ENCODE measurements at places on chromosomes 3 and 15.

DNA sequence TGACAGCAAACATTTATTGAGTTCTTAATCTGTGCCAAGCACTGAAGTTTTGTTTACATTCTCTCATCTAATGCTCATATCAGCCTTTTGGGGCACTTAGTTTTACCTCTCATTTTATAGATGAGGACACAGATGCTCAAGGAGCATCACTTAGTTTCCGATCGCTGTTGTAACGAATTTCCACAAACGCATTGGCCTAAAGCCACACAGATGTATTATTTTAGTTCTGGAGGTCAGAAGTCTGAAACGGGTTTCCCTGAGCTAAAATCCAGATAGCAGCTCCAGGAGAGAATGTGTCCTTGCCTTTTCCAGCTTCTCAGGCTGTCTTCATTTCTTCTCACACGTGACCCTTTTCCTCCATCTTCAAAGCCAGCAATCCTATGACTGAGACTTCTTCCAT, 11.1 kb downstream of the SEMA6D start:
- DNase-seq, result no peak

- no peak for DNase-seq
Observed at GRCh38 chr3:73451301-73451944, 173.3 kb downstream of the PDZRN3 start.

GRCh38 chr3:37864904-37865303, 3.2 kb downstream of the CTDSPL start:
- DNase-seq, result no peak

GRCh38 chr3:30667280-30667651, 60.9 kb downstream of the TGFBR2 start:
- no peak for DNase-seq

DNA sequence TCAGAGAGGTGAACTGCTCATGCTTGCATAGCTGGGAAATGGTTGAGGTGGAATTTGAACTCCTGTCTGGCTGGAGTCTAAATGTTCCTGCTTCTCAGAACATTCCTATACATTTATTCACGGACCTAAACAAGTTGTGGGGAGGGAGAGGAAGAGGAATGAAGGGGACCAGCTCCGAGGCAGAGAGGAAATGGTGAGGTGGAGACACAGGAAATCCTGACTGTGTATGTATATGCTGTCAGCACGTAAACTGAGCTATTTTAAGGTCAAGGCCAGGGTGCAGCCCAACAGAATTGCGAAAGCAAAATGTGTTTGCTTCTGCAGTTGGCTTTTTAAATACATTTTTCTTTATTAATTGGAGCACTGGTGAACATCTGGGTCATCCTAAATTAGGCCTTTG, 74.1 kb upstream of the POMGNT2 start:
- DNase-seq, result no peak

GRCh38 chr15:82566690-82567089, 26.4 kb upstream of the RPS17 start:
- DNase-seq, result no peak

DNA sequence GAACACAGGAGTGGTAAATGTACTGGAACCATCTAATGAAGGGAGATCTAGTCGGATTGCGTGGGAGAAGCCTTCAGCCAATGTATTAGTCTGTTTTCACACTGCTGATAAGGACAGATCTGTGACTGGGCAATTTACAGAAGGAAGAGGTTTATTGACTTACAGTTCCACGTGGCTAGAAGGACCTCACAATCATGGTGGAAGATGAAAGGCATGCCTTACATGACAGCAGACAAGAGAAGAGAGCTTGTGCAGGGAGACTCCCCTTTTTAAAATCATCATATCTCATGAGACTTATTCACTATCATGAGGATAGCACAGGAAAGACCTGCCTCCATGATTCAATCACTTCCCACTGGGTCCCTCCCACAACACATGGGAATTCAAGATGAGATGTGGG, 17.0 kb downstream of the HRG start:
- no peak for DNase-seq

DNA sequence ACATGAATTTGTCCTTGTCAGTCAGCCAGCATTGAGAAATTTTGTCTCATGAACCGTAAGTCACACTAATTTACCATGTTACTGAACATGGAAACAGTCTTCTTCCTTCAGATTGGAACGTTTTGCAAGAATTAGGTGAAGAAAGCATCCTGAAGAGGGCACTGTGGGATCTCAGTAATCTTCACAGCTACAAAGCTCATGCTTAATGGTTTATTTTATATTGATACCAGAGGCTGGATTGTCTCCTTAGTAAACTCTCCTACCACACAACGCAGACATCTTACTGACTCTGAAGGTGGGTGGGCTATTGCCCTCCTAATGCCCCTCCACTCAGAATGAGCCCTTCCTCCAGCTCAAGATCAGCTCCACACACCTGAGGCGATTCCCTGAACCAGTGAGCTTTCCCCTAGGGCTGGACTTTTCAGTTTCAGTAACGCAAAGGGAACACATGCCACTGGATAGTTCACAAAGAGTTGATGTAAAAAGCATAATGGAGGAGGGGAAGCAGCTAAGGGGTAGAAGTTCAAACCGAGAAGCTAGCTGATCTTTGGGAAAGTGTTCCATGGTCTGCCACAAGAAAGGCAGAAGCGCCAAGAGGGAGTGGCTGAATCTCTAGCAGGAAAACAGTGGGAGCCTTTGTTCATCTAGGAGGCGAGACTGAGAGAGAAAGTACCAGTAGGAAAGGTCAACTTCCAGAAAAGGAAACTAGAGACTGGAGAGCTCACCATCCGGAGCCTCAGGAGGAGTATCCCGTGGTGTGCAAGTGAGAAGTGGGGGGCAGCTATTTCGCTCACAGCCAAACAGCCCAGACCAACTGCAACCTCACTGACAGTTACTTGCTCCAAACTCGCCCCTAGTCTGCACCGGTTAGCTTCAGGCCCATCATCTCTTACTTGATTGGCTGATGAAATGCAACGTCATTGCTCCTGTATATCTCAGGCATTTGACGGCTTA, at the start of gene SLC9C1:
SLC9C1 (minus strand) TSS at position 849 of the 954 bp plus-strand sequence. CDS start 7,425 bp downstream, outside the sequence.
- no peak for DNase-seq

GRCh38 chr3:59885899-59886400, 836.1 kb upstream of the CFAP20DC start:
- DNase-seq, result no peak

DNA sequence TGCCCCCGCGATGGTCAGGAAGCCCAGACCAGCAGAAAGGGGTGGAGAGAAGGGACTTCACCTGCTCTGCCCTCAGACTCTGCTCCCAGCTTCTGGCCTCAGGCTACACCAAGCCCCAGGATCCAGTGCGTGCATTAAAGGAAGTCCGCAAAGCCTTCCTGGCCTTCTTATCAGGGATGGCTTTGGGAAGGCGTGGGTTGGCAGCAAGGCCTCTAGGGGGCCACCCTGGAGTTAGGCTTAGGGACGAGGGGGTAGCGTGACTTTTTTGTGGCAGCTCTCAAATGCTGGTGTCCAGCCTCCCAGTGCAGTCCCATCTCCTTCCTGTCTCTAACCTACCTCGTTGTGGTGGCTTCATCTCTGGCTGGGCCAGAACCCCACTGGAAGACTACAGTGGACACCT, 18.9 kb upstream of the RPL29 start:
- DNase-seq, result no peak

DNA sequence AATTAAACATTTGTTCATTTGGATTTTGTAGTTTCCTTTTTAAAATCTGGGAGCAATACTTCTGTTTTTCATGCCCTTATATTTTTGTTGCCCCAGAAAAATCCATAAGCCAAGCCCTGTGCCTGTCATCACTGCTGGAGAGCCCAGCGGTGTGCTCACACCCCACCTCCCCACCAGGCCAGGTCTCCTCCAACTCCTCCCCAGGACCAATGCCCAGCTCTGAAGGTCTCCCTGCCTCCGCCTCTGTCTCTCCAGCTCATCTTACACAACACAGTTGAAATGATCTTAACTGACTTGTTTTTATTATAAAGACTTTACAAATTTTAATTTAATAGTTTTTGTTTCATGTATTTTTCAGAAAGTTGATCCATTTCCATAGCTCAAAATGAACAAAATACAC, 66.4 kb downstream of the RHCG start:
- DNase-seq, result no peak

GRCh38 chr3:97257942-97258697, 443.7 kb downstream of the EPHA6 start:
- DNase-seq, result no peak

DNA sequence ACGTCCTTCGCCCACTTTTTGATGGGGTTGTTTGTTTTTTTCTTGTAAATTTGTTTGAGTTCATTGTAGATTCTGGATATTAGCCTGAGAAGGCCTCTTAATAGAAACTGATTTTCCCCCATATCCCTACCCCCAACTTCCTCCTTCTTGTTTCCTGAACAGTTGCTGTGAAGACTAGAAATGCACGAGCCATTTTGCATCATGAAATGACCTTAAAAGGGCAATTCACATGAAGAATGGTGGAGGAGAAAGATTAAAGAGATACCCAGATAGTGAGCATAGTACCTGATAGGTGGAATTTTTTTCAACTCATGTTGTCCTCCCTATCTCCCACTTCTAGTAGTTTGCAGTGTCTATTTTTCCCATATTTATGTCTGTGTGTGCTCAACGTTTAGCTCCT, 55.2 kb upstream of the KCNH8 start:
- no peak for DNase-seq

GRCh38 chr3:146550743-146551510, 6.5 kb upstream of the PLSCR1 start:
- DNase-seq, result no peak

- no peak for DNase-seq
Observed at GRCh38 chr3:134309987-134310700, 59.5 kb upstream of the RYK start.

DNA sequence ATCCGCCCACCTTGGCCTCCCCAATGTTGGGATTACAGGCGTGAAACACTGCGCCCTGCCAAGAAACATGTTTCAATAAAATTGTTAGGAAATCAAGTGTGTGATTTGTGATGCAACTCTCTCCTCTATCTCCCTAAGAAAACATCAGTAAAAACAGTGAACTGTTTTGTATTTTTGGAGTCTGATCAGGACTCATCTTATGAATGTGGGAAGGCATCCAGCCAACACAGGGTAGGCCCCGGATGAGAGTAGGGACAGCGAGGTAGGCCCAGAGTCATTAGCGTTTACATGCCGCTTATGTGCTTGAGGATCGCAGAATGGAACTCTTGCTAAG, 884 bp upstream of the GLYCTK start:
- no peak for DNase-seq

- DNase-seq, result no peak
Observed at GRCh38 chr15:61584410-61584809, 355.3 kb upstream of the RORA start.

DNA sequence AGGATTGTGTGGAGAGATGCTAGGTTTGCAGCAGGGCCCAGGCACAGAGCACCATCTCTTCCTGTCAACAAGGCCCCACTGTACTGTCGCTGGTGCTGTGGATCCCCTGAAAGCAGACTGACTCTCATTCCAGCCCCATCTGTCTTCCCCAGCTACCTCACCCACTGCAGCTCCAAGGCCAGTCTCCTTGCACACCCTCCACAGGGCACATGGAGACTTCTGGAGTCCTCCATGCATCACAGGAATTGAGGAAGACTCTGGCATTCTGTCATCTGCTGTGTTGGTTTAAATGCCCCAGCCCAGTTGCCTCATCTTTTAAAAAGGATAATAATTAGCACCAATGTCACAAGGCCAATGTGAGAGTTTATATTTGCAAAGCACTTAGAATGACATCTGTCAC, 301.2 kb downstream of the RPLP1 start:
- no peak for DNase-seq

GRCh38 chr15:74302821-74303359, 64.6 kb downstream of the CYP11A1 start:
- DNase-seq, result no peak

DNA sequence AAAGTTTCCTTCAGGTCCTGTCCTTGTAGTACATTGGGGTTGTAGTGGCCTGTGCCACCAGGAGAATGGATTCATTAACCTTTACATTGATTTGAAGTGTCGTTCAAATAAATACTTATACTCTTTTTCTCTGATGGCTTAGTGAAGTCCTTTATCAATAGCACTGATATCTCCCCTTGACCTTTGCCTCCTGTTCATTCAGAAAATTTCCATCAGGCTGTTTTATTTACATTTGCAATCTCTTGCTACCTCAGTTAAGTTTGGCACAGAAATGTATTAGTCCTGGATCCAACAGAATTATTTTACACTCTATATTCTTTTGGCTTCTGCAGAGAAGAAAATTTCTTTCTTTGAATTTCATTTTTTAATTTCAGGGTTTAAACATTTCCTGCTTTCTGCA, 497.0 kb downstream of the RBMS3 start:
- DNase-seq, result no peak

DNA sequence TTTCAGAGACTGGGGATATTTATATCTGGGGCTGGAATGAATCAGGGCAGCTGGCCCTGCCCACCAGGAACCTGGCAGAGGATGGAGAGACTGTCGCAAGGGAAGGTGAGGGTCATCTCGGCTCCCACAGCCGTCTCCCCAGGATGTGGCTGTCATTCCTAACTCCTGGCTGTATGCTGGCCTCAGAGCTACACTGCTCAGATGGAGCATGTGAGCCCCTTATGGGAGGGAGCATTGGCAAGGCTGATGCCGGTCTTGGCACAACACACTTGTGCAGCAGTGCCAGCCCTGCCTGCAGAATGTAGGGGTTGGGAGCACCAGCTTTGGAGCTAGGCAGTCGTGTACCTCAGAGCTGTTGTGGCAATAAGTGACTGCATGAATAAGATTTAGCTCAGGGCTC, 5.2 kb downstream of the RCCD1 start:
- DNase-seq, result no peak

DNA sequence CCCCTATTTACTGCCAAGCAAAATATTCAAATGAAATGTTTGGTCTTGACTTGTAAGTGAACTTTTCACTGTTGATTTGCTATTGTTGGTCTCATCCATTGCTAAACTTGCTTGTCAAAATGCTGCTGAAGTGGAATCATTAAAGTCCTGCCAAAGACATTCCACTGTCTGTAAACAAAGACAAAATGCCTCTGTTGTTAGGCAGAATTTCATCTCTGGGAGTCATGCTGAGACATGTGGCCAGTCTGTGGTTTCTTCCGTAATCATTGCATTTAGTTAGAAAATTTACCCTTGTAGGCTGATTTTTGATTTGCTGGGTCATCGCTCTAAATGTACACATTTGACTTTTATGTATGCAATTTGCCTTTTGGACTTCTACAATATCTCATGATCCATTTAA, 577.7 kb downstream of the MECOM start:
- no peak for DNase-seq

GRCh38 chr3:169337500-169338078, 325.9 kb downstream of the MECOM start:
- no peak for DNase-seq

DNA sequence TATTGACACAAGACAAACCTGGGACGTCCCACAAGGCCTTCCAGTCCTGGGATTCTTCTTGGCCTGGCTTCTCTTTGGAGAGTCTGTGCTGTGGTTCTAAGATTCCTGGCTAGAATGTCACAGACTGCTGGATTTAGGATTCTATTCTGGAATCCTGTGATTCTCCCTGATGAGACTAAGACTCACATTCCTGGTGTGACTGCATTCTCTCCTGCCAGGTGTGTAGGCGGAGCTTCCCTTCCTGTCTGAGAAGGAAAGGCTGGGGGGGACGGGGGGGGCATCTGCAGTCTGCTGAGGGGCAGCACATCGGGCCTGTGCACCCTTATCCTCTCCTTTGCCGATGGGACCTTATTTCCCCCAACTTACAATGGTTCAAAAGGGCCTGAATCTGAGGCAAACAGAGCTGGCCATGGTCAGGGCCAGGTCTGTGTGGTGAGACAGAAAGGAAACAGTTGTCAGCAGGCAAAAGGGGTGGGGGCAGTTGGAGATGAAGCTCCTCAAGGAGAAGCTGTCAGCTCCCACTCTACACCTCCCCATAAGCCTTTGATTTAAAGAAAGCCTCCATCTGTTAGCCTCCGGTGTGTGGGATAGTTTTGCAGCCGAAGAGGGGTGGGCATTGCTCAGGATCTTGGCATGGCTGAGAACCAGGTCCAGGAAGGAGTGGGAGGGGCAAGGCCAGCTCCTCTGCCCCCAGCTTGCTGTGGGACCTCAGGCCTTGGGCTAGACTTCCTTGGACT, 30.9 kb downstream of the VIPR1 start:
- DNase-seq, result no peak

Data from esophagus squamous epithelium (tissue), 5 donors.